ENCODE measurements at places on chromosomes 16 and 17.

- no peak for DNase-seq
Observed at GRCh38 chr16:87098361-87098760, 218.8 kb downstream of the C16orf95 start.

DNA sequence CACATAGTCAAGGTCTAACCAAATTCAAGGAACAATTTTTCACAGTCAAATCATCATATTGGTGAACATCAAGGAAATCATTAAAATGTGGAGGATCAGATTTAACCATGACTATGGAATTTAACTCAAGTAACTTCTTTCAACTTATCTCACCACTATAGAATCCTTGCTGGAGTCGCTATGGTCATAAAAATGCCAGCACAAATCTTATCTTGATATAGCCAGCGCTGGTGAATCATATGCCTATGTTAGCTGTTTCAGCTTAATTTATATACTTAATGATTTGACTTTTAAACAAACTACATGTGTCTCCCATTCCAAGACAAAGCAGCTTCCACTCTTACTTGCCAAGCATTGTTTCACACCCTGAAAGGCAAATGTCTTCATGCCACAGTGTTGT is 416.4 kb downstream of the CDH11 start:
- no peak for DNase-seq

GRCh38 chr17:73760439-73760758 is 116.2 kb upstream of the SDK2 start:
- DNase-seq = no peak

- DNase-seq = no peak
Observed at GRCh38 chr16:17633181-17633951, 162.6 kb upstream of the XYLT1 start.

DNA sequence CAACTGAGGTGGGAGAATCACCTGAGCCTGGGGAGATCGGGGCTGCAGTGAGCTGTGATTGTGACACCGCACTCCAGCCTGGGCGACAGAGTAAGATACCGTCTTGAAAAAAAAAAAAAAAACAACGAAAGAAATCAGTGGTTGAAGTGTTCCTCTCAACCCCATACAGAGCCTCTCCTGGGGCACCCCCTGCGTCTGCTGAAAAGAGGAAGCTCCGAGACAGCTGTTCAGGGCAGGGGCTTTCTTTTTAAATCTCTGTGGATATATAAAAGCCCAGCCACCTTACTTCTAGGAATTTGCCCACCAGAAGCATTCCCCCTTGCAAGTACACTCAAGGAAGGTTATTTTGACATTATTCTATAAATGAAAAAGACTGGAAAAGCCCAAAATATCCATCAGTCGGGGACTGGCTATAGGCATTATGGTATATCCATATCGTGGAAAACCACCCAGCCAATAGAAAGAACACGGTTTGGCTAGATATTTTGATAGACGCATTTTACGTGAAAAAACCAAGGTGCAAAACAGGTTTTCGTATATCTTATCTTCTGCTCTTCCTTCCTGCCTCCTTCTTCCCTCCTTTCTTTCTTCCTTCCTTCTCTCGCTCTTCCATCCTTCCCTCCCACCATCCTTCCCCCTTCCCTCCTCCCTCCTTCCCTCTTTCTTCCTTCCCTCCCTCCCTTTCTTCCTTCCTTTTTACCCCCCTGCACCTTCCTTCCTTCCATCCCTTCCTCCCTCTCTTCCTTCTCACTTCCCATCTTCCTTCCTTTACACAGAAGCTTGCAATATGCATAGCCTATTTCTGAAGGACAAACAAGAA is 9.2 kb upstream of the CCL22 start:
- no peak for DNase-seq

DNA sequence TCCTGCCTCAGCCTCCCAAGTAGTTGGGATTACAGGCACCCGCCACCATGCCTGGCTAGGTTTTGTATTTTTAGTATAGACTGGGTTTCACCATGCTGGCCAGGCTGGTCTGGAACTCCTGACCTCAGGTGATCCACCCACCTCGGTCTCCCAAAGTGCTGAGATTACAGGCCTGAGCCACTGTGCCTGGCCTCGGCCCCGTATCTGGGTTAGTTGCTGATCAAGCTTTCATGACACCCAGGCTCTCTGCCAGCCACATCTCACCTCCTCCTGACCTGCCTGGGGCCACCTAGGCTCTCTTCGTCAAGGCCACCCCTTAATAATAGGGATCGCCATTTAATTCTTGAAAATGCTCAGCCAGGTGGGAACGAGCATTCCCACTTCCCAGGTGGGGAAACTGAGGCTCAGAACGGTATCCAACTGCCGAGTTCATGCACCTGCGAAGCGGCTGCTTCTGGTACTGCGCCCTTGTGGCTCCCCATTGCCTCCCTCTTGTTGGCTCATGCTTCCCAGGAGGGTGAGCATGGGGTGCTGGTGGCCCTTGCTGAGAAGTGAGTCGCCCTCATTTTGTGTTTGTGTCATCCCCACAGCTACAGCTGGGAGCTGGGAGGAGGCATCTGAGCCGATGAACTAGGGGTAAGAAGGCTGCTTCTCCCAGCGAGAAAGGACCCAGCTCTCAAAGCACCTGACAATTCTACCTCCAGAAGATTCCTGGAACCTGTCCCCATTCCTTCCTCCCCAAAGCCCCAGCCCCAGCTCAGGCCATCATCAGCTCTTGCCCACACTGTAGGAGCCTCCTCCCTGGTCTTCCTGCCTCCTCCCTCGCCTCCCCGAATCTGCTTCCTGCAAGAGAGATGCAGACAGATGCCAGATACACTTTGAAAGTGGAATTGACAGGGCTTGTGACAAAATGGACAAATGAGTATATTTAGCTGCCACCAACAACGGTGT is 17.3 kb upstream of the SNN start:
- DNase-seq = no peak

DNA sequence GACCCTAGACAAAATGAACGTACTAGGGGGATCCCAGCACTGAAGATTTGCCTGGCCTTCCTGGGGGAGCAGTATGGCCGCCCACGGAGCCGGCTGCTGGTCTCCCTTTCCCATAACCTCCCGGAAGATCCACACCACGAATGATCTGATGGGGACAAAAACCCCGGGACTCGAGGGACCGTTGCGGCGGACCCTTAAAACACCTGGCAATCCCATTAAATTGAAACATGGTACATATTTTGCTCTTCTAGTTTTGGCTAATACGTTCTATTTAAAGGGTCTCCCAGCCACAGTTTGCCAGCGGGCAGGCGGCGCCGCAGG is 45.2 kb upstream of the LCMT1 start:
- DNase-seq = no peak

- no peak for DNase-seq
Observed at GRCh38 chr17:57928928-57929327, 26.3 kb downstream of the CUEDC1 start.

GRCh38 chr16:55045329-55045728 is 114.7 kb downstream of the IRX5 start:
- DNase-seq = no peak

DNA sequence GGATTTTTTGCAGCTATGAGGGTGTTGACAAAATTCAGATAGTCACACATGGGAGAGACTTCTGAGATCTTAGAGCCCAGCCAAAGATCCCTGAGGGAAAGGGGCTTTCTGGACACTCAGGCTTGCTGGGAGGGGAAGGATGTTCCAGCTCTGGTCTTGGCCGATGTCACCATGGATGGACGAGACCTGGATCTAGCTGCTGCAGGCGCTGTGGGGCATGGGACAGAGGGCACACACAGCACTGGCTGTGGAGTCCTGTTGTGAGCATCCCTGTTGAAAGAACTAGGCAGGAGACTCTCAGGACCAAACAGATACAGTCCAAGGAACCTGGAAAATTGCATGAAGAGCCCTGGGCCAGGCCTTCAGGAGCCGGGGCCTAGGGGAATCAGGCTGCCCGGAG is 80.1 kb upstream of the SDK2 start:
- DNase-seq = no peak

- DNase-seq = no peak
Observed at GRCh38 chr17:44757045-44757917, 1.5 kb upstream of the ADAM11 start.

DNA sequence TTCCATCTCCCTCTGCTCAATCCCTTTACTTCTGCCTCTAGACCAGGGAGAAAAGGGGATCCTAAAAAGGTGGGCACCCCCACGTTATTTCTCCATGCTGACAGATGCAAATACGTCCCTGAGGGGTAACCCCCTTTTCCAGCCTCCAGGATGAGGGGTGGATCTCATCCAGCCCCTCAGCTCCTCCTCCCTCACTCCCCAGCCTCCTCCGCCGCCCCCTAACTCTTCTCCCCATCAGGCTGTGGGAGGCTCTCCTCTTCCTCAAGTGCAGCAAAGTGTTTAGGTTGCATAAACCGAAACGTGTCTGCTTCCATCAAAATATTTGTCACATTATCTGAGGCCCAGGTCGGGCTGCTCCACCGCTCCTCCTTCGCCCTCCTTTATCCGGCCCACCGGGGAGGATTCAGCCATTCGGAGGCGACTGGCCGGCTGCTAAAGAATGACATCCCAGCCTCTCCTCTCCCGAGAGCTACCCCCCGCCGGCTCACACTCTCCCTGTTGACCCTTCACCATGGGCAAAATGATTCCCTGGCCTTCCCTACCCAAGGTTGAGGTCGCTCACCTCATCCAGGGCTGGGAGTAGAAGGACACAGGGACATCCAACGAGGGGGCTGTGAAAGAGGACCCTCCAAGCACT is 1.2 kb upstream of the C1QL1 start:
- no peak for DNase-seq

- no peak for DNase-seq
Observed at GRCh38 chr17:30236766-30237165, 1.3 kb upstream of the SLC6A4 start.

- DNase-seq = no peak
Observed at GRCh38 chr17:45414990-45415881, 17.4 kb downstream of the ARHGAP27 start.

GRCh38 chr16:76654088-76654820 is 377.1 kb downstream of the CNTNAP4 start:
- DNase-seq = no peak

- no peak for DNase-seq
Observed at GRCh38 chr17:3401786-3402185, 3.6 kb upstream of the OR1E1 start.

DNA sequence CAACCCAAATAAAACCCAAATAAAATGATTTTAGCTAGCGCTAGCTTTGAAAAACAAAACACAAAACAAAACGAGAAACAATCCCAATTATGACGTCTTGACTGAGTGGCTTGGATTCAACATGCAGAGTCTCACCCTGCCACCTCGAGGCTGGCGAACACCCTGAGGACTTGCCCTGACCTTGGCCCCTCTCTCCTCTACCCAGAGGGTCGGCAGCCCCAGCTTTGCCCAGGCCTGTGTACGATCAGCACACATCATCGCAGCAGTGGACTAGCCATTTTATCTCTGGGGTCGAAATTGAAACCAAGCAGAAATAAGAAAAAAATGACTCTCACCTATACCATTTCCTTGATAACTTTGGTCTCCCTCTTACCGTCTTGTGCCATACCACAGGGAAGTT is 4.9 kb downstream of the JMJD6 start:
- DNase-seq = no peak

All from CD8-positive, alpha-beta memory T cell (primary cell).